ENCODE measurements at places on chromosomes 3 and 15. TPM values are rescaled to one million over a fixed set of nuclear protein-coding genes. Genes with fewer than 3 reads are reported as not detected.

The APOD gene
- total RNA-seq = 2.9 TPM

The LRRIQ4 gene
- total RNA-seq = 0.09 TPM

The GRAMD1C gene
- 12.1 TPM for total RNA-seq

The ARNT2 gene
- total RNA-seq = 9.4 TPM

The NOX5 gene
- total RNA-seq = 0.27 TPM

The GPR156 gene
- 0.90 TPM for total RNA-seq

The PLA2G4D gene
- not detected for total RNA-seq

The AADAC gene
- total RNA-seq = 138 TPM

The PDZRN3 gene
- 40.5 TPM for total RNA-seq

The TNIK gene
- 24.2 TPM for total RNA-seq

The ZPLD1 gene
- 0.33 TPM for total RNA-seq

The RBP2 gene
- total RNA-seq = not detected

The SEMA7A gene
- total RNA-seq = 7.9 TPM

The GABRB3 gene
- total RNA-seq = 2.2 TPM

The TEX55 gene
- total RNA-seq = not detected

The GOLGA6L7 gene
- total RNA-seq = not detected

The GADL1 gene
- 0.18 TPM for total RNA-seq

The TRH gene
- 2.5 TPM for total RNA-seq

The GOLGA8H gene
- 0.63 TPM for total RNA-seq

The HPS3 gene
- 33.0 TPM for total RNA-seq

All from fibroblast of the aortic adventitia (primary cell).